Activated naive CD8-positive, alpha-beta T cell treated with anti-CD3 and anti-CD28 coated beads, Interleukin-2, amount 50 U/mL, for 24 hours (primary cell): ENCODE measurements at places on chromosomes 5 and 9.

- no peak for DNase-seq
Observed at GRCh38 chr5:168042284-168043068, 249.0 kb upstream of the WWC1 start.

- no peak for DNase-seq
Observed at GRCh38 chr9:97694769-97695168, 2.4 kb downstream of the XPA start.

DNA sequence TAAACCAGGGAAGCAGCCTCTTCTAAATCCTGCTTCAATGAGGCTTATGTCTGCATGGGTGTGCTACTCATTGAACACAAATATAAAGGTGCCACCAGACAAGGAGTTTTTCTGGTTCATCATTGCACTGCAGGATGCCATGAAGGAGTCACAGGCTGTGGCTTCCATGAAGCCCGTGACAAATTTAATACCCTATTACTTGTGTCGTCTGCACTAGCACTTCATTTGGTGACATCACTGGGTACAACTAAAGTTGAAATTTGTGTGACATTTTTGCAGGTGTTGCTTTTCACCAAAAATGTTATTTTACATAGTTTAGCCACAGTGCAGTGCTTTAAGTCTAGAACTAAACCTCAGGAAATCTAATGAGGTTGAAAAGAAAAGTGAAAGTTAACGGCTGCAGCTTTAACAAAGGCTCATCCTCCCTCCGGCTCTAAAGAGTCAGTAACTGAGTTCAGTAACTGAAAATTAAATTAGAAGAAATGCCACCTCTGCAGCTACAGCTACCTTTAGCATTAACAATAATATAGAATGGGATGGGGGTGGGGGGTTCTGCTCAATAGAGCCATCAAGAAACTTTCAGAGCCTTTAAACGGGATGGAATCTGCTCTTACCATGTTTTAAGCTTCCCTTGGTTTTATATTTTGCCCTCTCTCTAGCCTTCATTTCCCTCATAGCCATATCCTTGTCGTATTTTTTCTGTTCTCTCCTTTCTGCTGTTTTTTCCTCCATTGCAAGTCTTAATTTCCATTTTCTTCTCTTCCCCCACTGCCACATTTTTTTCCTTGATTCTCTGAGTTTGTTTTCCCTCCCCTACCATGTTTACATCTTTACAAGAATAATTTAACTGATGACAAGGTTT is 233.8 kb upstream of the TMEM161B start:
- no peak for DNase-seq

DNA sequence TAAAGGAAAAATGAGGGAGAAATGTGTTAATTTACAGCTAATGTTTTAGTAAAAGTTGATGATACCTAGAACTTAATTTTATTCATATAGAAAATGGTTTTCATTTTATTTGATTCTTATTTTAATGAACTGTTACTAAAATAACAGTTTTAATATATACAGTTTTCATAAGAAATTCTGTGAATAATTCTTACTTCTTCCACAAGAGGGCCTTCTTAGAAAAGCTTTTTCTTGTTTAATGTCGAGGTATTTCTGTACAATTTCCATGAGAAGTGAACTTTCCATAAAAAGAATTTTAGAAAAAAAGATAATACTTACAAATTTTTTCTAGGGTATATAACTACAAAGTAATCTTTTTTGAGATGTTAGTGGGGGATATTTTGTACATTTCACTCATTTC is 73.9 kb downstream of the KLF9 start:
- DNase-seq = no peak

DNA sequence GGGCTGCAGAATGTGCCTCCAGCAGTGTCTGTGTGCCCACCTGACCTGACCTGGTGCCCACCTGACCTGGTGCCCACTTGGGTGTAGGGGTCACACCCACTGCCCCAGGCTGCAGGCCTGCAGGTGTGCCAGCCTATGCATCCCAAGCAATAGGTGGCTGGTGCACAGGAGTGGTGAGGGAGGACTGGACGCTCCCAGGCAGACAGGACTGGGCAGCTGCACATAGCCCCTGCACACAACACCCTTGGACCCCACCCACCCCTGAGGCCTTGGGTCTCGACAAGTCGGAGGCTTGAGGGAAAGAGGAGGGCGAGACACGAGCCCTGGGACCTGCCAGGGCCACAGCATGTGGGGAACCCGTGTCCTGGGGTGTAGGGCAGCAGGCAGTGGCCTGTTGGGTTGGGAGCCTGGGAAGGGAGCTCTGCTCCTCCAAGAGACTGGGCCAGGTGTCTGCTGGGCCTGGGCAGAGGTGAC is 10.8 kb upstream of the NRARP start:
- DNase-seq = no peak

DNA sequence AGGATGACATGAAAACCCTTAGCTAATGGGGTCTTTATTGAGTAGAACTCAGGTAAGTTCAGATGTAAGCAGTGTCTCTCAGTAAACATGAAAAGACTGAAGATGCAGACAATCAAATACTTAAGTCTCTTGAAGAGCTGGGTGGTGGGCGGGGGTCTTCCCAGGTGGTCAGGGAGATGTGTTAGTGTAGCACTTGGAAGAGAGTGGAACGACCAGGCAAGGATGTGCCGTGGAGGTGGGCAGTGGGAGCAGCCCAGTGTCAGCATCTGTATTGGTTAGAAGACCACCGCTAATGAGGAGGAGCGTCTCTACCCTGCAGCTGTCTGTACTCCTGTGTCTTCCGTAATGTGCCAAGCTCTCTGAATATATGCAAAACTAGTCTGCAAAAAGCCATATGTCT is 4.4 kb downstream of the S1PR3 start:
- DNase-seq = no peak

GRCh38 chr9:16120231-16120641 is 567.4 kb downstream of the CCDC171 start:
- no peak for DNase-seq

DNA sequence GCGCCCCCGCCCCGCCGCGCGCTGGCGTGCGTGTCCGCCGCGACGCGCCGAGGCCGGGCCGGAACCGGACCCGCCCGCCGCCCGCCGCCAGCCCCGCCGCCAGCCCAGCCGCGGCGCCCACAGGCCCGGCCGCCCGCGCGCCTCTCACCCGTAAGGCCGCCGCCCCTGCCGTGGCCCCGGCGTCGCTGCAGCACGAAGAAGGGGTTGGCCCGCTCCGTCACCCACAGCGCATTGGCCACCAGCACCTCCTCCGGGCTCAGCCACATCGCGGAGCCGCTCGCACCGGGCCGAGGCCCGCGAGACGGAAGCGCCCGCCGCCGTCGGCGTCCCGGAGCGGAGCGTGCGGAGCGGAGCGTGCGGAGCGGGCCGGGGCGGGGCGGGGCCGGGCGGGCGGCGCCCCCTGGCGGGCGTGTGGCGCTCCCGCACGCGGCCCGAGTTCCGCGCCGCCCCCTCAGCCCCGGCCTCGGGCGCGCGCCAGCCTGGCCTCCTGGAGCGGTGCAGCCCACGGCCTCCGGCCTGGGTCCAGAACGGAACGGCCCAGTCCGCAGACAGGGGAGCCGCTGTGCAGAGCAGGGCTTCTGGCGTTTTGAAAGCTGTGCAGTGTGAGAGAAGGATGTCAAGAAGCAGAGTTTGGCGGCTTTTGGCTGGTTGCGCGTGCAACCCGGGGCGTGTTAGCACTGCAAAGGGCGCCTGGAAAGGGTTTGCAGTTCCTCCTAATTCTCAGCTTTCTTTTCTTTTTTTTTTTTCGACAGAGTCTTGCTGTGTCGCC is at the start of gene TBC1D9B:
TBC1D9B (minus strand) TSS at position 342 of the 769 bp plus-strand sequence; CDS start at position 266, 76 bp downstream.
- DNase-seq = peak; percentile 69

DNA sequence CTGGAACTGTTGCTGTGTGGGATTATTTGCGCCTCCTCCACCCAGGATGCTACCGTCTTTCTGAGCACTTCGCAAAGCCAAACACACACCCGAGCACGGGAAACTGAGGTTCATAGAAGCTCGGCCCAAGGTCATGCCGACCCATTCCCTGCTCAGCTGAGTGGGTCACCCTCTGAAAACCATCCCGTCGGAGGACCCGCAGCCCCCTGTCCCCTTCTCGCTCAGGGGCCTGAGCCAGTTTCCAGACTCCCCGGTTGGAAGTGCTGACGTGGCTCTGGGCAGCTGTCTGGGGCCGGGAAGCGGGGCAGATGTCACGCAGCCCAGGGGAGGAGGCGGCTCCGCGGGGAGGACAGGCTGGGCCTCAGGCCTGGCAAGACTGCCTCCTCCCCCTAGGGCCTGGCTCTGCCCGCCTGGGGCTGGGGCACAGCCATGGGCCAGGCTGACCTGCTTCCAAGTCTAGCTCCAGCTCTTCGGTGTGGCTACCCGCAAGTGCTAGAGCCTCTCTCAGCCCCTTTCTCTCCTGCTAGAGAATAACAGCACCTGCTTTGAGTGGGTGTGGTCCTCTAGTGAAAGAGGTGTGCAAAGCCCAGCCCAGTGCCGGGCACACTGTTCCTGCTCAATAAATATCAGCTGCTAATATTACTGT is 9.9 kb upstream of the CXXC5 start:
- DNase-seq = no peak

- DNase-seq = peak; percentile 74
Observed at GRCh38 chr5:179806250-179807048, at the start of gene MGAT4B. TSS of gene MGAT4B (minus strand) at chr5:179806866. CDS start at chr5:179806583, 283 bp downstream.

- no peak for DNase-seq
Observed at GRCh38 chr9:7777771-7778170, 21.8 kb downstream of the DMAC1 start.

DNA sequence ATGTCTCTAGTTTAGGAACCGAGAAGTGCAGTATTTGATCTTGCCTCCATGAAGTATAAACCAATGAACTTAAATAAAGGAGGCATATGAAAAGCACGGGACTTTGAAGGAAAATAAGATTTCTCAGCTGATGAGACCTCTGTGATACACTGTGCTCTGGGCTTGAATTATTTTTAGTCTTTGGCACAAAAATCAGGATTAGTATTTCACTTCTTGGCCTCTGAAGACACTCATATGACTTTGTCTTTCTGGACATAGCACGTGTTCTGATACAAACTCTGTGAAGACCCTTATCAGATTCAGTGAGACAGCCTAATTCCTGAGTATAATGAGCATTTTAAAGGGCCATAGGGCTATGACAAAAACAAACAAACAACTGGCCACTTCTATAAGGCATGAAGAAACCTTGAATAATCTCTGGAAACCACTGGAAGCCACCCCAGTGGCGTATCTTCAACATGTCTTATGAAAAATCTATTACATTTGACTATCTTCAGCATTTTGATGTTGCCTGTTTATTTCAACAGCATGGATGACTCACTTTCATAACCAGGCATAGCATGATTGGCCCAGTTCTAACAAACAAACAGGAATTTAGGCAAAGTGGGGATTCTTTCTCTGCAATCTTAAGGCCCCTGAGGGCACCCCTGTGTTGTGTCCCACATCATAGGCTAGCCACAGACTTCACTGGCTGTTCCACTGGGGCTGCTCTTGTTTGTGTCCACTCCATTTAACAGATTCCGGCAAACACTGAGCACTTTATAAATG is 90.3 kb upstream of the ZNF462 start:
- DNase-seq = no peak

DNA sequence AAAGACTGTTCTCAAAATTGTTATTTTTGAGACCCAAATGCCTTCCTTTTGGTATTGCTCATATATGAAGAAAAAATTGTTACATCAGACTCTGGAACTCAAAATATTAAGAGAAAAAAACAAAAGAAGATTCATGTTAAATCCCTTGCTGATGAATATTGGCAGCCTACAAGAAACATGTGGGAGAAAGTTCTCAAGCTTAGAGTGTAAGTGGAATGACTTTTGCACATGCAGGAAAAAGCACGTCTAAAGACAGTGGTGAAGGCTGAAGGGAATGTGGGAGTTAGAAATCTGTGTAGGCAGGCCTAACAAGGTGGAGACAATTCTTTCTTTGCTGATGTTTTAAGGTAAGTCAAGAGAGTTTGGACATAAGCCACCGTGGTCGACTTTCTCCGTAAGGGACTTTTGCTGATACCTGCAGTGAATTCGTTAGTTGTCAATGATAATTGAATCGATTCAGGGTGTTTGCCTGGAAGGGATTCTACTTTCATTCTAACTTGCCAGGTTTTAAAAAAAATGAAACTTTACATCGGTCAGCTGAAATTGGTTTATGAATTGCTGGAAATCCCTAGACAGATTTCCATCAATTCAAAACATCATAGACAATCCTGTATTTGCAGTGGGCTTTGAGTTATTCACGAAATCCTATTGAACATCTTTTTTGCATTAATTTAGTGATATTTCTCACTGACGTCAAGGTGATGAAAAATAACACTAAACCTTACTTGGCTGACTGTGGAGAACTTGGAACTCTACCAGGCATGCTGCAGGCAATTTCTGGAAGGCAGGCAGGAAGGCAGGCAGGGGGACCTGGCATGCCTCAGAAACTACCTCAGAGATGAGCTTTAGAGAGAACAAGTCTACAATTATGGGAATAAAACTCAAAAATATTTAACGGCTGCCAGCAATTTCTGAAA is 359.1 kb upstream of the ADAMTSL1 start:
- no peak for DNase-seq

- DNase-seq = no peak
Observed at GRCh38 chr5:160237571-160238093, 8.3 kb downstream of the FABP6 start.

- no peak for DNase-seq
Observed at GRCh38 chr5:56698463-56699381, 116.6 kb upstream of the MAP3K1 start.

- DNase-seq = no peak
Observed at GRCh38 chr5:72145348-72145747, 38.1 kb downstream of the MAP1B start.

DNA sequence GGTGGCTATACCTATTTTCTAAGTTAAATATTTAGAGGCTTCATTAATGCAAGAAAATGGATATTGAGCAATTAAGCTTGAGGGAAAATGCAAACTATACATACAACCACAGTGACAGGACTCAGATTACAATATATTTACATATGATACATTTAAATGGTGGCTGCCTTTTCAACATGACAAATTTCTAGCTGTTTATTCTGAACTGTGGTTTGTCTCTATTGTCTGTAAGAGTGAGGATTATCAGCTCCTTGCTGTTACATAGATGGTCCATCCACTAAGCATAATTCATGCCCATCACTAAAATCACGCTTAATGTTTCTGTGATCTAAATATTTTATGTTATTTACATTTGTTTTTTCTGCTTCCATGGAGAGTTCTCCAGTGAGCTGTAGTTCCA is 81.1 kb upstream of the SGCD start:
- no peak for DNase-seq

DNA sequence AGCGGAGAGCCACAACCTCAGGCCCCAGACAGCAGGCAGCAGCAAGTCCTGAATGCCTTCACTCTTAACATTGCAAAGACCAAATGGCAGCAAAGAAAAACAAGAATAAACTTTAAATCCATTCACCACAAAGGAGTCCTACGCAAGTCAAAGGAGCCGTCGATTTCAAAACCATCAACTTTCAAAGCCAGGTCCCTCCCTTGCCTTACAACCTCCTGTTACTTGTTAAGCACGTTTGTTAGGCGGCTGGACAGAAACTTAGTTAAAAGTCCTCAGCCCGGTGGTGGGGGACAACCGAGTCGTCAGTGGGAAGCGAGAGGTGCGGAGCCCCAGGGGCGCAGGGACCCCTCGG is 938 bp downstream of the LPAR1 start:
- no peak for DNase-seq

GRCh38 chr9:36765468-36766341 is 193.0 kb downstream of the MELK start:
- DNase-seq = peak; percentile 89
